ENCODE measurements at places on chromosomes 3 and 15.

GRCh38 chr3:159802864-159803263 is 185.8 kb upstream of the IL12A start:
- no peak for DNase-seq

GRCh38 chr3:16840101-16840424 is 44.7 kb upstream of the PLCL2 start:
- DNase-seq = no peak

- no peak for DNase-seq
Observed at GRCh38 chr15:41882689-41883483, 11.0 kb downstream of the SPTBN5 start.

DNA sequence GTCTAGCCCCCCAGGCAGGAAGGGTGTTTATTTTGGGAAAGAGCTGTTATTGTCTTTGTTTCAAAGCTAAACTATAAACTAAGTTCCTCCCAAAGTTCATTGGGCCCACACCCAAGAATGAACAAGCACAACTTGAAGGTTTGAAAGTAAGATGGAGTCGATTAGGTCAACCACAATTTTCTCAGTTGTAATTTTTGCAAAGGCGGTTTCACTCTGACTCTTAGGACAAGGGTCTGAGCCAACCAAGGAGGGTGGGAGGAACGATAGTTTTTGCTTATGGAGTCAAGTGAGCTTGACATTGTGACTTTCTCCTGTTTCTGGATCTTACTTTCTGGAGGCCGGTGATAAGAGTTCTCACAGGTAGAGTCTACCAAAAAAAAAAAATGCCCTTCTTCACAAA is 5.8 kb upstream of the ZNF770 start:
- DNase-seq = no peak

DNA sequence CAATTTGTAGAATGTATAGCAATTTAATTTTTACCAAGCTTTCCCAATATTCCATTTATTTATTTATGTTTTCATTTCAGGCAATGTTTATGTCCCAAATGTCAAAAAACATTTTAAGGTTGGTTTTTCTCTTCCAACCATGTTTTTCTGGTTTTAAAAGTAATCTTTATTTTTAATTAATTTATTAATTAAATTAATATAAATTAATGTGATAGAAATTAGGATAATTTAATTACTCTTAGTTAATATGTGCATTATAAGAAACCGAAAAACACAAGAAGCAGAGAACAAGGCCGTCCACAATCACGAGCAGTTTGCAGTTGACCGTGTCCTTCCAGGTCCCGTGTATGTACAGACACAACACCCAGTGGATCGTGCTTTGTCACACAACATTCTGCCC is 34.2 kb downstream of the FBXO45 start:
- DNase-seq = no peak

- no peak for DNase-seq
Observed at GRCh38 chr15:49040151-49040550, 6.1 kb downstream of the SECISBP2L start.

DNA sequence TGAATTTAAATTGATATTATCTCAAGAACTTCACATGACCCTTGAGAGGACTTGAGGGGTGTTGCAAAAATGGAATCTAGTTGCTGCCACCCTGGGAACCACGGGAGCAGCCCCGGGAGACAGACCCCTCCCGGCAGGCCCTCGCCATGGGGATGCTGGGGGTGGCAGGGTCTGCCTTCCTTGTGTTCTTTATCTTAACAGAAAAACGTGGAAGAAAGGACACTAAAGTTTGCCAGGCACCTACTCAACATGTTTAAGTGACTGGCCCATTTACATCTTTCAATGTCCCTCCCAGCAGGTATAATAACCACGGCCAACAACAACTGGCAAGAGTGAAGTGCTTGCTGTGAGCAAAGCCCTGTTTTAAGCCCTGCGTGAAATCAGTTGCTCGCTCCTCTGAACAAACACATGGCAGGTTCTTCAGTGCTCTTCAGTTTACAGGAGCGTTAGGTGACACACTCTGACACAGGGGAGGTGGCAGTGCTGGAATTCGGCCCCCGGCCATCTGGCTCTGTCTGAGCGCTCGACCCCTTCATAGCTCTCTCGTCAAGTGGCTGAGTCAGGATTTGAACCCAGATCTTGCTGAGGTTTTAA is 112.5 kb downstream of the ASB7 start:
- no peak for DNase-seq

DNA sequence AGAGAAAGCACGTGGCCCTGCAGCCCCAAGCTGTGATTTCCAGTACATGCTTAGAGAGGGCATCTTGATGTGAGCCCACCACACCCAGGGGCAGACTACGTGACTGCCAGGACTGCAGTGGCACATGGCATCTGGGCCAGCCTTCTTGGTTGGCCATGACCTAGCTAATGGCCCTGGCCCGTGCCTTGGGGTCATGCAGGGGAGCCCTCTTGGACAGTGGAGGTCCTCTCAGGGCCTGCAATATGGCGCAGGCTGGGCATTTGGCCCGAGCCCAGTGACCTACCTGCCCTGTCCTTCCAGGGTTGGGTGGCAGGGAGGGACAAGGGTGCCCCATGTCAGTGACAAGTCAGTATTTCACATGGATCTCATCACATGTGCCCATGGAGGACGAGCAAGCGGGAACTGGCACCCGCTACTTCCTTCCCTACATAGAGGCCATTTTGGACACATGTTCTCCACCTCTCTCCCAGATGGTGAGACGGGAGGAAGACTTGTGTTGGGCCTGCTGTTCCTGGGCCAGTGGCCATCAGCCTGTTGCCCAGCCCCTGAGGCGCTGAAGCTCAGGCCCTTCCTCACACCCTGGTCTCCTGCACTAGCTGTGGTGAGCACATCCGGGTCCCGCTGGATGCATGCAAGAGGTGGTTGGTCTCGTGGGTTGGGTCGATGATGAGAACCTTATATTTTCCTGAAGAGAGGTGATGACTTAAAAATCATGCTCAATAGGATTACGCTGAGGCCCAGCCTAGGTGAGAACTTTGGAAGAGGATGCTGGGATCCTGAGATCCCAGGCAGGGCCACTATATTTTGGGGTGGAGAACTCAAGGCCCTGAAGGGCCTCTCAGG is 195.6 kb downstream of the UBE3A start:
- no peak for DNase-seq

DNA sequence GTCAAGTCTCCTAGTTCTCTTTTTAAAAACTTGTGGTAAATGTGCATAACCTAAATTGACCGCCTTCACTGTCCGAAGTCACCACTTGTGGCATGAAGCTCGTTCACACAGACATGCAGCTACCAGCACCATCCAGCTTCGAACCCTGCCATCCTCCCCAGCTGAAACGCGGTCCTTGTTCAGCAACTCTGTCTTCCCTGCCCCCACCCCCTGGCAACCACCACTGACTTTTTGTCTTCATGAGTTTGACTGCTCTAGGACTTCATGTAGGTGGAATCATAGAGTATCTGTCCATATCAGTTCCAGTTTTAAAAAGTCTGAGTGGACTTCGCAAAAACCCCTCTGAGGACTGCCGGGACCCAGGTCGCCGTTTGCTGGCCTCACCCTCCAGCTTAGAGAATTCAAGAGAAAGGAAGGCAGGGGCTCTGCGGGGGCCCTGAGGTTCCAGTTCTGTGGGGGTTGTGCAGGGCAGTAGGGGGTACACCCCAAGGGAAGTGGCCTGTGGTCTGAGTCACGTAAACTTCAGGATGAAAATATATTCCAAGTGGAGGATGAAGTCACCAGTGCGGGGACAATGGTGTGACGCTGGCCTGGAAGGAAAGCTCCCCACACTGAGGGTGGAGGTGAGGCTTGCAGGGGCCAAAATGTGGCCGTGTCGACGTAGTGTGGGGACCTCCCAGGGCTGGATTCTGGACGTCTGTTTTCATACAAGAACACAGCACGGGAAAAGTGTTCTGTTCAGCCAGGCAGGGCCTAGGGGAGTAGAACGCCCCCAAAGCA is 67.6 kb downstream of the ABTB1 start:
- DNase-seq = no peak

DNA sequence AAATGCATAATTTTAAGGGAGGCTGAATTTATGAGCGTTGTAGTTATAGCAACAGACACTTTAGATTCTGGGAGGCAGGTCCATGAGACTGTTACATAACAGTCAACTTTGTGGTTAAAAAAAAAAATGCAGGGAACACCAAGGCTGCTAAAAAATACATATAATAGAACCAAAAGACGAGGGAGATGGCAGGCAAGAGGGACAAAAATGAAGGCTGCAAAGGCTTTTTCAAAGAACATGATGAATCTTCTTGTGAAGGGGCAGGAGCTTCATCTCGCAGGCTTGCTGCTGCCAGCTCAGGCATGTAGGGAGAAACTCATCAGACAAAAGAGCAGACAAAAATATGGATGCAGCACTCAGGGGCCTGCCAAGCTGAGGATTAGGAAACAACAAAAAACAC is 243.9 kb downstream of the SHQ1 start:
- no peak for DNase-seq

DNA sequence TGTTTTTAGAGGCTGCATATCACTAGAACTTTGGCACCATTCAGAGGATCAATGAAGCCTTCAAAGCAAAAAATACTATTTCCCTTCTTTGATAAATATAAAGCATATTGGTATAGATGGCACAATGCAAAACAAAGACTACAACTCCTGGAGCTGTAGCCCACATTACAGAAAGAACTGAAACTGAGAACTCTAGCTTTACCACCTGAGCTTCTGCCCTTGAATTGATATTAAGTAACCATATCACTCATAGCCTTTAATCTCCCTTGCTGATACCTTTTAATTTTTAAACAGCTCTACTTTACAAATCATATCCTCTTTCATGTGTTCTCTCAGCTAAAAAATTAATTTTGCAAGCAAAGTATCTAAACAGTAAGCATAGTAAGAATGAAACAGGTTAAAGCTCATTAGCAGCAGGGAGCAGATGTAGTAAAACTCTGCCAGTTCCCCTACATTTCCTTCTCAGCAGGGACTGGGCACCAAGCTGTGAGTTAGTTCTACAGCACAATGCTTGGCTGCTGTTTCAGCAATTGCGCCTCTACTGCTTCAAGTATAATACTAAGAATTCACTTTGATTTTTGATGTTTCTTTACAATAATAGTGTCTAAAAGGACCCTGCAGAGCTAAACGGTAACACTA is 97.9 kb upstream of the NANOGP8 start:
- DNase-seq = no peak

GRCh38 chr3:59467476-59467875 is 417.7 kb upstream of the CFAP20DC start:
- no peak for DNase-seq

- peak; percentile 5 for DNase-seq
Observed at GRCh38 chr15:57861815-57862586, 155.5 kb downstream of the POLR2M start.

- DNase-seq = peak; percentile 82
Observed at GRCh38 chr3:146187334-146187950, 26.5 kb upstream of the PLOD2 start.

DNA sequence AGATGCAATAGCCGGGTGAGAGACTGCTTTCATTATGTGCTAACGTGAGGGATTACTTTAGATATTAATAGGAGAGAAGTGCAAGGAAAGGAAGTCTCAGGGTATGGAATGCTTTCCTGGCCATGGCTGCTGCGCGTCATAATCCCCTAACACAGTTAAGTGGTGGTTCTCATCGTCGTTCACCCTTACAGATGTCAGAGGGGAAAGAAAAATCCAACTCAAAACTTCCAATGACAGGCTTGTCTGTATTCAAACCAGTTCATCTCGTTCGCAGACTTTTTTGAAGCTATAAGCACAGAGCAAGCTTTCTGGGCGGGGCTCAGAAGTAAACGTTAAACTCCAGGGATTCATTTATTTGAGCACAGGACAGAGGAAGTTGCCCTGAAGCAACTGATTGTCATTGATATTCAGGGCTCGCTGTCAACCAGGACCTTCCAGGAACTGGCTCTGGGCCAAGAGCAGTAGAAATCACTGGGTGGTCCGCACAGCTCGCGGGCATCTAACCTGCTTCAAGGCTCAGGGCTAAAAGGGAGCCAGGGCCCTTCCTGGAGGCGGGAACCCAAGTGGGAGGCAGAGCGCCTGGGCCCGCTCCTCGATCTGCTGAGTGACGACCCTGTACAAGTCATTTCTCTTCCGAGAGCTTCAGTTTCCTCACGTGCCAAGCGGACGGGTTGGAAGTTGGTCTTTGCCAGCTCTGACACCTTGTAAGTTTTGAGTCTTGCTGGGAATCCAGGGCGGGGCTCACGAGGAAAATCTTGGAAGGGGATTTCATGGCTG is 1.1 kb upstream of the LPP start:
- DNase-seq = peak; percentile 31

DNA sequence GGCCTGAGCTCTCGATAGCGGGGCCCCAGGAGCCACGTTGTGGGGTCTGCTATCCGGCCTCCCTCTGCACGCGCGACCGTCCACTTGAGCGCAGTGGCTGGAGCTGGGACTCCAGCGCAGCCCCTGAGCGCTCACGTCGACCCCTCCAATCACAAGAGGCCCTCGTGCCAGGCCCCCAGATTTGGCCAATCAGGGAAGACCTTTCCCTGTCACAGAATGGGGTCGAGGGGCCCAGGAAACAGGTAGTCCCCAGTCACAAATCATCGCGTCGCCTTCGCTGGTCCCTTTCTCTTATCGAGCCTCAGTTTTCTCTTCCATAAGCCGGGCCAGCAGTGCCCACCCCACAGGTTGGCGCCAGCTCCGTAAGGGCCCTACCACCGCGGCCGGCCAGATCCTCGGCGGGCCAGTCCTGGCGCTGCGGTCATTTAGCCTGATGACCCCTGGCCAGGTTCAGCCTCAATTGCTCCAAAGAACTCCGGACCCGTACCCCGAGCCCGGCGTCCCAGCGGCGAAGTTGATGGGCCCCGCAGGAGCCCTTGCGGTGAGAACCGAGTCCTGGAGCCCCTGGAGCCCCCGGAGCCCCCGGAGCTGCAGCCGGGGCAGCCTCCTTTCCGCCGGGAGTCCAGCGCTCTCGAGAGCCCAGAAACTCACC is 435 bp downstream of the ALDH1L1 start:
- DNase-seq = no peak

Measured in OCI-M1 (cell line).